ENCODE measurements at places on chromosomes 3 and 15.

DNA sequence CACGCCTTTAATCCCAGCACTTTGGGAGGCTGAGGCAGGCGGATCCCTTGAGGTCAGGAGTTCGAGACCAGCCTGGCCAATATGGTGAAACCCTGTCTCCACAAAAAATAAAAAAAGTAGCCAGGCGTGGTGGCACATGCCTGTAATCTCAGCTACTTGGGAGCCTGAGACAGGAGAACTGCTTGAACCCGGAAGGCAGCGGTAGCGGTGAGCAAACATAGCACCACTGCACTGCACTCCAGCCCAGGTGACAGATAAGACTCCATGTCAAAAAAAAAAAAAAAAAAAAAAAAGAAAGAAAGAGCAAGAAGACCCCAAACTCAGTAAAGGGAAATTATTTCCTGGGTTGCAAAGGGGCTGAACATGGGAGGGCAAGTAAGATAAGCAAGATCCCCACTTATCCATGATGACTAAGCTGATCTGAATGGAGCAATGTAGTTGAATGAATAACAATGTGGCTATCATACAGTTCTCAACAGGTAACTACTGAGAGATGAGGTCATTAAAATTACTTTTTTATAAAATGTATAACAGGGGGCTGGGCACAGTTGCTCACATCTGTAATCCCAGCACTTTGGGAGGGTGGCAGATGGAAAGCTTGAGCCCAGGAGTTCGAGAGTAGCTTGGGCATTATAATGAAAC lies 46.0 kb downstream of the RBM15B start:
- no peak overlapping the region for H3K4me3 ChIP-seq
- DNase-seq: no peak
- peaks cover 35% of the 10 kb centered on the region for H3K36me3 ChIP-seq
- no peak overlapping the region for H3K27ac ChIP-seq
- no peaks in the 10 kb centered on the region for H3K27me3 ChIP-seq

DNA sequence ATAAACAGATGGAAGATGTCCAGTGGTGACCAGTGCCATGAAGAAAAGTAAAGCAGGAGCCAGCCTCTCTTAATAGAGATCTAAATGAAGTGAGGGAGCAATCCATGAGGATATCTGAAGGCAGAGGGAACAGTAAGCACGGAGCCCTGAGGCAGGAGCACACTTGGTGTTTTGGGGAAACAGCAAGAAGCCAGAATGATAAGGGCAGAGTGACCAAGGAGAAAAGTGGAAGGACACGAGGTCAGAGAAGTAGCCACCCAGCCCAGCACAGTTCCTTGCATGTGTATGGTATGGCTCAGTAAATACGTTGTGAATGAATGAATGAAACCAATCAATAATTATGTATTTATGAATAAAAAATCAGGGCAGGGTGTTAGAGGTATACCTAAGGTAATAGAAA lies 11.6 kb downstream of the KLHL18 start:
- H3K4me1 ChIP-seq: peaks cover 25% of the 10 kb centered on the region
- H3K27ac ChIP-seq: no peak overlapping the region
- no peak for DNase-seq

GRCh38 chr3:184002469-184002868 lies 15.2 kb downstream of the ABCC5 start:
- no peak overlapping the region for H3K4me3 ChIP-seq
- no peaks in the 10 kb centered on the region for H3K27me3 ChIP-seq
- H3K4me1 ChIP-seq: peaks cover 12% of the 10 kb centered on the region
- H3K36me3 ChIP-seq: no peaks in the 10 kb centered on the region
- no peak overlapping the region for H3K27ac ChIP-seq

GRCh38 chr15:62858343-62858742 lies 184.2 kb upstream of the TPM1 start:
- H3K27ac ChIP-seq: no peak overlapping the region
- DNase-seq: no peak
- H3K4me3 ChIP-seq: no peak overlapping the region
- H3K4me1 ChIP-seq: peaks cover 5% of the 10 kb centered on the region
- no peaks in the 10 kb centered on the region for H3K36me3 ChIP-seq

- DNase-seq: no peak
- no peak overlapping the region for H3K27ac ChIP-seq
- peaks cover 41% of the 10 kb centered on the region for H3K36me3 ChIP-seq
- H3K4me3 ChIP-seq: no peak overlapping the region
- peaks cover 8% of the 10 kb centered on the region for H3K4me1 ChIP-seq
Measured at GRCh38 chr3:132713977-132714727, 8.1 kb downstream of the NPHP3 start.

DNA sequence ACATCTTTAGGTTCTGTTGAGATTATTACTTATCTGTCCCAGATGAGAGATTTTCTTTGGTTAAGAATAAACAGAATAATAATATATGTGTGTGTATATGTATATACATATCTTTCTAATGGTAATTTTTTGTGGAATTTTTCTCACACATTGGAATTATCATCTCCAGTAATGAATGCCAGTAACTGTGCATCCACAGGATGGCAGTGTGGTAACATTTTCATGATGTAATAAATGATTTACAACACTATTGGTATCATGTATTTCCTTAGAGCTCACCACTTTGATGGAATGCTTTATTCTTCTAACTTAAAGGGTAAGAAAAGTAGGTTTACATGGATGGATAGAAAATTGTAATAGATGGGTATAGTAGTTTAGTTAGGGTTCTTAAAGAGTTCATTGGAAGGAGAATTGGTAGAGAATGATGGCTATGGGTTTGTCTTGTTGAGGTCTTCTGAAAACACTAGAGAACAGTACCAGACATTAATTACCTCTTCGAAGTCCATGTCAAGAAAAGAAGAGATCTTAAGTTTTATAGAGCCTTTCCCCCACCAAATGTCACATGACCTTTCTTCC lies 78.1 kb downstream of the STT3B start:
- no peak for DNase-seq
- no peak overlapping the region for H3K27ac ChIP-seq
- no peaks in the 10 kb centered on the region for H3K27me3 ChIP-seq
- peaks cover 34% of the 10 kb centered on the region for H3K4me1 ChIP-seq
- H3K4me3 ChIP-seq: no peak overlapping the region

- H3K4me1 ChIP-seq: peaks cover under 1% of the 10 kb centered on the region
- H3K4me3 ChIP-seq: no peak overlapping the region
- DNase-seq: peak; percentile 31
- peaks cover 4% of the 10 kb centered on the region for H3K27me3 ChIP-seq
Measured at GRCh38 chr3:10744098-10744465, 71.9 kb upstream of the SLC6A11 start.

GRCh38 chr15:46242935-46243334 lies 608.1 kb downstream of the SQOR start:
- DNase-seq: no peak
- H3K27ac ChIP-seq: no peak overlapping the region
- no peaks in the 10 kb centered on the region for H3K27me3 ChIP-seq
- no peak overlapping the region for H3K4me3 ChIP-seq

- no peak overlapping the region for H3K27ac ChIP-seq
- DNase-seq: no peak
- no peaks in the 10 kb centered on the region for H3K4me1 ChIP-seq
- H3K4me3 ChIP-seq: no peak overlapping the region
- H3K36me3 ChIP-seq: peaks cover 5% of the 10 kb centered on the region
Measured at GRCh38 chr3:71244826-71245488, 338.6 kb downstream of the FOXP1 start.

DNA sequence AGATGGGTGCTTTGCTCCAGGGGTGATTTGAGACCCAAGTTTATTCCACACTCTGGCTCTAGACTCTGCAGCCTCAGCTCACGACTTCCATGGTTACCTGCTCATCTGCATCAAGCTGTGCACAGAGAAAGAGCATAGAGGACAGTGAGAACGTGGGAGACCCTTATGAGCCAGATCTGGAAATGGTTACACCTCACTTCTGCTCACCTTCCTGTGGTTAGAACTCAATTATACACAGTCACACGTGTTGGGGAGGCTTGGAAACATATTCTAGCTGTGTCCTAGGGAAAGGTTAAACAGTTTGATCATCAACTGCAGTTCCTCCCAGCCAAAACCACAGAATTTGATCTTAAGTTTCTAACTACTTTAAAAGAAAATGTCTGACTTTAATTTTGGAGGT lies 1.8 kb downstream of the FETUB start:
- no peaks in the 10 kb centered on the region for H3K4me1 ChIP-seq
- H3K27ac ChIP-seq: no peak overlapping the region
- no peaks in the 10 kb centered on the region for H3K36me3 ChIP-seq
- H3K4me3 ChIP-seq: no peak overlapping the region

GRCh38 chr3:65636326-65636725 lies 402.4 kb downstream of the MAGI1 start:
- H3K4me3 ChIP-seq: no peak overlapping the region
- no peaks in the 10 kb centered on the region for H3K4me1 ChIP-seq
- no peak overlapping the region for H3K27ac ChIP-seq
- DNase-seq: no peak

DNA sequence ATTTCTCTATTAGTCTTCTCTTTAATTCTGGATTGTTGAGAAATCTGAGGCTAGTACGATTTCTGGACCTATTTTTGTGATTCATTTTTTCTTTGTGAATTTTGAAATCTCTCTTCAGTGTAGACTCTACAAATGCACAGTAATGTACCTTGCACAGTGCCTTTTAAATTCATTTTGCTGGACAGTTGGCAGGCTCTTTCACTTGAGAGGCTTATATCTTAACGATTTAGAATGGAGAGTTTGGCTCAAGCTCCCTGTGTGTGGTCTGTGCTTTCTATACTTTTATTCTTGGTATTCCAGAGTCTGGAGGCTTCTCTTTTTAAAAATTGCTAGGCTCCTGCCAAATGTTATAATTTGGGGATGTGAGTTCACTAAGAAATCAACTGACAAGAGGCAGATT lies 8.8 kb downstream of the CRYBG3 start:
- H3K4me1 ChIP-seq: no peaks in the 10 kb centered on the region
- no peak for DNase-seq
- H3K27ac ChIP-seq: no peak overlapping the region
- no peak overlapping the region for H3K4me3 ChIP-seq

DNA sequence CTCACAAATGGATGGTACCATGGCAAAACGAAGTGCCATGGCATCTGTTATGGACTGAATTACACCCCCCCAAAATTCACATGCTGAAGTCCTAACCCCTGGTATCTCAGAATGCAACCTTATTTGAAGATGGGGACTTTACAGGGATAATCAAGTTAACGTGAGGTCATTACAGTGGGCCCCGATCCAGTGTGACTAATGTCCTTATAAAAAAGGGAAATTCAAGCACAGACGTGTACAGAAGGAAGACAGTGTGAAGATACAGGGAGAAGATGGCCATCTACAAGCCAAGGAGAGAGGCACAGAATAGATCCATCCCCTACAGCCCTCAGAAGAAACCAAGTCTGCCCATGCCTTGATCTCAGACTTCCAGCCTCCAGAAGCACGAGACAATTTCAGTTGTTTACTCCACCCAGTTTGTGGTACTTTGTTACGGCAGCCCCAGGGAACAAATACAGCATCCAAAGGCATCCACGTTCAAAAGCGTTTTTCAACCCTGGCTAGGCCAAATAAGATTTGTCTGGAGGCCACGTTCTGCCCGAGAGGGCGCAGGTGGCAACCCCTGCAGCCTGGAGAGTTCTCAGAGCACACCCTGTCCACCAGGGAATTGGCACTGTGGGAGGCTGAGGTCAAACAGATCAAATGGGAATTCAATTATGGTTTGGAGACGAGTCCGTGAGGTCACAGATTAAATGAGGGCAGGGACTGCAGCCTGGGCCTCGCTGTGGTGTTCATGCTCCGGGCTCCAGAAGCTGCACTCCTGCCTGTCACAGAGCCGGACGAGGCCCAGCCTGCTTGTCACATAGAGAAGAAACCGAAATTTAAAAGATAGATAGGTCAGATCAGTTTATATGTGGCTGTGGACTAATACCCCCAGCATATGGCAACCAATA lies 494.8 kb downstream of the SHQ1 start:
- no peak overlapping the region for H3K27ac ChIP-seq
- no peak overlapping the region for H3K4me3 ChIP-seq
- H3K36me3 ChIP-seq: no peaks in the 10 kb centered on the region

DNA sequence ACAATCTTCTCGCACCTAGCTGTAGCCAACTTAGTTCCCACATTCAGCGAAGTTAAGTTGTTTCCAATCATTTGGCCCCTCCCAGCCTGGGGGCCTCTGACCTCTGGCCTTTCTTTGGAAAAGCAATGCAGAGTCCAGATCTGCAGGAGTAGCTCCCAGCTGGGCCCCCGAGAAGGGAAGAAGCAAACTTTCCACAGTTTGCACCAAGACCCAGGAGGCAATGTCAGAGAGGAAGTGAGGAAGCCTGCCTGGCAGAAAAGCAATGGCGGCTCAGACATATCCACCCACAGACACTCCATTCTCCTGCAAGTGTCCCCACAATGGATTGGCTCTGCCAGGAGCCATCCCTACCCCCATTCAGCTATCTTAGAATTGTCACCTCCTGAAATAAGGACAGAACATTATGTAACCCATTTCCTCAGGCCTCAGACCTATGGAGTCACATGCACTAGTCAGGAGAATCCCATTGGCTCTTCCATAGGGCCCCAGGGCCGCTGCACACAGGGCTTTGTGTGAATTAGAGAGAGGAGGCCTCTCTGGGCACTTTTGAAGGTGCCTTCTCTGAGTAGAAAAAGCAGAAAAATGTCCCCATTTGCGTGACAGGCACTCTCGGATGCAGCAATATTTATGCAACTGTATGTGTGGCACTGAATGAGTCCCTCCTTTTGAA lies 3.0 kb upstream of the BUB1B start:
- no peaks in the 10 kb centered on the region for H3K27me3 ChIP-seq
- DNase-seq: no peak
- no peaks in the 10 kb centered on the region for H3K36me3 ChIP-seq
- H3K27ac ChIP-seq: no peak overlapping the region

GRCh38 chr15:85751291-85752123 lies 43.2 kb downstream of the KLHL25 start:
- H3K27ac ChIP-seq: peak overlapping the region; percentile 36
- H3K4me3 ChIP-seq: no peak overlapping the region
- peaks cover 15% of the 10 kb centered on the region for H3K36me3 ChIP-seq
- H3K4me1 ChIP-seq: peaks cover 12% of the 10 kb centered on the region
- no peaks in the 10 kb centered on the region for H3K27me3 ChIP-seq
- no peak for DNase-seq

- H3K4me1 ChIP-seq: no peaks in the 10 kb centered on the region
- no peaks in the 10 kb centered on the region for H3K36me3 ChIP-seq
- DNase-seq: no peak
- H3K27me3 ChIP-seq: no peaks in the 10 kb centered on the region
- no peak overlapping the region for H3K4me3 ChIP-seq
Measured at GRCh38 chr15:68655686-68656437, 77.1 kb downstream of the CORO2B start.

- no peak for DNase-seq
- H3K27ac ChIP-seq: no peak overlapping the region
Measured at GRCh38 chr3:63482341-63482740, 170.1 kb upstream of the SNTN start.

DNA sequence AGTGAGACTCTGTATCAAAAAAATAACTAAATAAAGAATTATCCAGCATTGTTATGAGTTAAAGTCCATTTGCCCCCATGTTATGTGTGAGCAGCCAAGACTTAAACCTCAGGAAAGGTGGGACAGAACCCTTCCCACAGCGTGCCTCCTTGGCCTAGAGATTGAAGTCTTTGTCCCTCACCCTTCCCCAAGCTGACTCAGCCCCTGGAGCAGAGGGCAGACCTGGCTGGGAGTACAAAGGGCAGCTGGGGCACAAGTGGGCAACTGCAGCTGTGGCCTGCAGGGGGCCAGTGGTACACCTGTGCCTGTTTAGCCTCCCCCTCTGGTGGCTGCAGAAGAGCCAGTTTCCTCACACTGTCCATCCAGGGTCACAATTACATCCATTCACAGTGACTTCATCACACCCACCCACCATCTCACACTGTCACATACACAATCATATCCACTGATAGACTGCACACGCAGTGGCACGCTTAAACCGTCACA lies 940 bp upstream of the ACY1 start:
- H3K4me3 ChIP-seq: peak overlapping the region; percentile 91
- no peaks in the 10 kb centered on the region for H3K27me3 ChIP-seq
- DNase-seq: peak; percentile 38
- peak overlapping the region; percentile 88 for H3K27ac ChIP-seq
